ENCODE measurements at places on chromosomes 5 and 9.
A peak's percentile ranks its signal among the peaks of the same experiment; 100 is the strongest.

GRCh38 chr9:107158321-107158720 lies 124.8 kb upstream of the RAD23B start:
- no peak for DNase-seq

DNA sequence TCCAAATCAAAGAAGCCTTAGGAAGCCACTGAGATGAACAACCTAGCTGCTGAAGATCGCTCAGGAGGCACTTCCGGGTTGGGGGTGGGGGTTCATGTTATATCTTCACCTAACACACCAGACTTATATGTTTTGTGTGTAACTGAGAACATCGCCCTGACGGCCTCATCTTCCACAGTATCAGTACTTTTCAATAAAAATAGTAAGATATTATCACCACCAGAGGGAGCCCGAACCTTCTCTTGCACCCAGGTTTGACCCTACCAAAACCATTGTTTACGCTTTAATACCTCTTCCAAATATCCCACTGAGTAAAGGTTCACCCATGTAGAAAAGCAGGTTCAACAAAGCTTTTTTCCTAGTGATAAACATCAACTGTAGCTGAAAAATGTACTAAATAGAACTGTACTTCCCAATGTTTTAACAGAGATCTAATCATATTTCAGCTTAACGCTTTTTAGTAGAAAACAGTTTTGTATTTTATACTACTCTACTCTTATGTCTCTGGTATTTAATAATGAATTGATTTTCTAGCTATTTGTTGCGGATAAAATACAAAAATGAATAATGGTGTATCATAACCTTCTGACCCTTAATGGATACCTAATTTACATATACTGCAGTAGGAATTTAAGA lies 244.0 kb downstream of the EPB41L4A start:
- peak; percentile 24 for DNase-seq

GRCh38 chr5:174065528-174066197 lies 20.2 kb downstream of the NSG2 start:
- DNase-seq, result no peak

DNA sequence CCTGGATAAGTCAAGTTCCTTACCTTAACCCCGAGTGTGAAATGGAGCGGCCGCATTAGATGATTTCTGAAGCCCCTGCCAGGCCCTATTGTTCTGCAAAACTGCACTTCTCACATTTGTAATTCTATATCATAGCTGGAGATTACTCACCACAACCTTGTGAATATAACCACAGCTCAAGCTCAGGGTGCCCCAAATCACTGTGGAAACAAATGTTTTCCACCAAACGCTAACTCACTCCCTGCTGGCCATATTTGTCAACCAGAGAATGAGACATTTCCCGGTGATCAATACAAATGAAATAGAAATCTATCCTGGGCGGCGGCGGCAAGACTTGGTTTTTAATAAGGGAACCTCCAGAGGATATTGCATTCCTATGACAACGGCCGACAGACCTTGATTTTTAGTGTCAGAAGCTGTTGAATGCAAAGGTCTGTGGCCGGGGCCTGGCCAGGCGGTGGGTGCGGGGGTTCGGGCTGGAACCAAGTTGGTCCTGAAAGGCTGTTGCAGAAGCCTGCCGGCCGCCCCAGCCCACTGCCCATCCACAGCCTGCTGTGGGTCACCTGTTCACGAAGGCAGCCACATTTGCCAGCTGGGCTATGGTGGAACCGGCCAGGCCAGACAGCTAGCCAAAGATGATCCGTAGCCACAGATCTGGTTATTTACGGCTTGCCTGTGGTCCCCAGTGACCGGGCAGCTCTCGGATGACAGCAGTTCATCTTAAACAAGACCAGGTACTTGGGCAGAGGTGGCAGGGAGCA lies 93.9 kb upstream of the LMX1B start:
- no peak for DNase-seq

DNA sequence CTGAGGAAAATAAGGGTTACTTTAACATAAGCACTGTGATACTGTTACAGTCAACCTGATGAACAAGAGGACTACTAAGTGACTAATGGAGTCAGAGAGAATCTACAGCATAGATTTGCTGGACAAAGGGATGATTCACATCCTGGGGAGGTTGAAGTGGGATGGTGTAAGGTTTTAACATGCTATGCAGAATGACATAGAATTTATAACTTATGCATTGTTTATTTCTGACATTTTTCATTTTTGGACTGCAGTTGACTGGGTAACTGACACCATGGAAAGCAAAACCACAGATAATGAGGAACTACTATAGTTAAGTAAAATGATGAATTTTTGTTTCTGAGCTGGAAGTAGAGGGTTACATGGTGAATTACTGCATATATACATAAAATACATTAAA lies 389.2 kb downstream of the MAT2B start:
- no peak for DNase-seq

DNA sequence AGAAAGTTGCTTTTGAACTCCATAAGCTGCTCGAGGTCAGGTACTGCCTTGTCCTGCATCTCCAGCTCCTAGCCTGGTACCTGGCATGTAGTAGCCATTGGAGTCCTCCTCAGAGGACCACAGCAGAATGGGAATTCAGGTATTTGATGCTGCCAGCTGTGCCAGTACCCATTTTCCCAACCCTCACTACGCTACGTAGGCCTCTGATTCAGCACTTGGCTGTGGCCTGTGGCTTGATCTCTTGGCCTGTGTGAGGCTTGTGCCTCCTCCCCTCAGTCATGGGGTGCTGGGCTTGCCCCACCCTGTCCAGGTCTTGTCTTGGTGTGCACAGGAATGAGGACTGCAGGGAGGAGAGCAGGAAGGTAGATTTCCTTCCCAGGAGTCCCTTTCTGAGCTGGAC lies 11.8 kb downstream of the OTULIN start:
- DNase-seq, result no peak

GRCh38 chr9:89999534-90000370 lies 394.9 kb downstream of the GADD45G start:
- no peak for DNase-seq

- no peak for DNase-seq
These were observed 113.0 kb upstream of the PCA3 start for GRCh38 chr9:76651119-76651705.

DNA sequence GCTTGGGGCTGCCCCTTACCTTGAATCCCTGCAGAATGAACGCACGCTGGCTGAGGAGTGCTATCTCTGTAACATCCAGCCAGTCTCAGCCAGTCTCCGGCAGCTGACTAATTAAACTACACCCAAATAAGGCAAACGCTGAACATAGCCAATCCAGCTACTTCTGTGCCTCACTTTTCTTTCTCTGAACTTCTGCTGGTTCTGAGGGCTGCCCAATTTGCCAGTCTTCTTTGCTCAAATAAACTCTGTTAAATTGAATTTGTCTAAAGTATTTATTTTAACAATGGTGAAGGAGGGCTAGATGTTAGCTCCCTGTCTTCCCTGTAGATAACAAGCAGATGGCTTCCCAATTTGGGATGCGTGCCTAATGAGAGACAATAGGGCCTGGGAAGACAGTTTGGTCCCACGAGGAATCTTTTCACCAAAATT lies 154.0 kb upstream of the NFIL3 start:
- DNase-seq, result no peak

- no peak for DNase-seq
These were observed 13.7 kb downstream of the EHMT1 start for GRCh38 chr9:137632230-137633161.

DNA sequence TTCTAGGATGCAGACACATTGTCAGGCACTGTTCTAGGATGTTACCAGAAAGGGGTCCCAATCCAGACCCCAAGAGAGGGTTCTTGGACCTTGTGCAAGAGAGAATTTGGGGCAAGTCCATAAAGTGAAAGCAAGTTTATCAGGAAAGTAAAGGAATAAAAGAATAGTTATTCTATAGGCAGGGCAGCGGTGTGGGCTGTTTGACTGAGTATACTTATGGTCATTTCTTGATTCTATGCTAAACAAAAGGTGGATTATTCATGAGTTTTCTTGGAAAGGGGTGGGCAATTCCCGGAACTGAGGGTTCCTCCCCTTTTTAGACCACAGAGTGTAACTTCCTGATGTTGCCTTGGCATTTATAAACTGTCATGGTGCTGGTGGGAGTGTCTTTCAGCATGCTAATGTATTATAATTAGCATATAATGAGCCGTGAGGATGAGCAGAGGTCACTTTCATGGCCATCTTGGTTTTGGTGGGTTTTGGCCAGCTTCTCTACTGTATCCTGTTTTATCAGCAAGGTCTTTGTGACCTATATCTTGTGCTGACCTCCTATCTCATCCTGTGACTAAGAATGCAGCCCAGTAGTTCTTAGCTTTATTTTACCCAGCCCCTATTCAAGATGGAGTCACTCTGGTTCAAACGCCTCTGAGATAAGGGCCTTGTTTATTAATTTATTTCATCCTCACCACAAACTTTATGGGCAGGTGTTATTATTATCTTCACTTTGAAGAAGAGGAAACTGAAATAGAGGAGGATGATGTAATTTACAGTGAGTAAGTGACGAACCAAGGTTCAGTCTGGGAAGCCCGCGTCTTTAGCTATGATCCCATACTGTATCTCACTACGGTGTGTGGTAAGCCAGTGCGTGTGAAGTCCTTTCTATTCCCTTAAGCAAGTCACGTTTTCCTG lies 186.0 kb upstream of the KLF4 start:
- DNase-seq, result peak; percentile 14

GRCh38 chr5:128949847-128950546 lies 15.3 kb upstream of the SLC27A6 start:
- no peak for DNase-seq
